ENCODE measurements at places on chromosomes 7 and 10. TPM values are rescaled to one million over a fixed set of nuclear protein-coding genes. Genes with fewer than 3 reads are reported as not detected.

GRCh38 chr10:86662186-86663045 lies 5.9 kb upstream of the LDB3 start:
- peak; percentile 48 for DNase-seq

DNA sequence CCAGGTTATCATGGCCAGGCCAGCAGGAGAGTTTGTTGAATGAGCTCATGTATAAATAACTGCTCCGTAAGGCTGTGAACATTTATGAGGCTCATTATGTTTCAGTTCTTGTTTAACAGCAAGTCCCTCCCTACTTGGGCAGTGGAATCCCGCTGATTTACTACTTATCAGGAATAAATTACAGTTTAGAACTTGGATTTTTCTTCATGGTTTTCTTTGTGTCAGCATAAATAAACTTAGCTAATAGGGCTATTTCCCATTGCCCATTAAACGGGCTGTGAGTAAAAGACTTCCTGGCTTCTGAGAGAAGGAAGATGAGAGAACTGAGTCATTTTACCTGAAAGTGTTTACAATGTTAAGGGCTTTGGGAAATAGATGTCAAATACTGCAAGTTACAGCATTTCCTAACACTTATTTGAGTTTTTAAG lies 701.6 kb upstream of the ANKRD30A start:
- DNase-seq = no peak

DNA sequence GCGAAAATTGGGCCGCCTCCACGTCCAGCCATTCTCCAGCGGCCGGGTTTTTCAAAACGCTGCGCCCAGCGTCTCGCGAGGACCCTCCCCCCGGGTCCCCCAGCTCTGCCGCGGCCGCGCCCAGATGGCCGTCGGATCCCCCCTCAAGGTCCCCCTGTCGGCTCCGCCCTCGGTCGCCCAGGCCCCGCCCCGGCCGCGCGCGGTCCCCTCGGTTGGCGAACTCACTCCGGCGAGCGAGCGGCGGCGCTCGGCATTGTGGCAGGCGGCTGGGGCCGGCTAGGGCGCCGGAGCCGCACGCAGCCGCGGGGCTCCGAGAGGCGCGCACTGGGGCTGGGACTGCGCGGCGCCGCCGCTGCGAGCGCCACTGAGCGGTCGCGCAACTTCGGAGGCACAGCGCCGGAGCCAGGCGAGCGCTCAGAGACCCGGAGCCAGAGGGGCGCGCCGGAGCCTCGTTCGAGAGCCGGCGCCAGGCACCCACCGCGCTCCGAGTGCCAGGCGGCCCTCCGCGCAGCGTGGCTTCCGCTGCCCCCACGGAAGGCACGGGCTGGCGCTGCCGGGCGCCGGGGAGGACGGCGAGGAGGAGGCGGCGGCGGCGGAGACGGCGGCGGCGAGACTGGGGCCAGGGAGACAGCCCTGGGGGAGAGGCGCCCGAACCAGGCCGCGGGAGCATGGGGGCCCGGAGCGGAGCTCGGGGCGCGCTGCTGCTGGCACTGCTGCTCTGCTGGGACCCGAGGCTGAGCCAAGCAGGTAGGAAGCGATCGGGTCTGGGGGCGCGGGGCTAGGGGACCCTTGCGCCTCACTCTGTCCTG lies at the start of gene UNC5B:
Gene UNC5B, plus strand, starts transcription at position 253 of the 809 bp plus-strand sequence. Its CDS starts 416 bp downstream, at position 669.
- peak; percentile 99 for DNase-seq

DNA sequence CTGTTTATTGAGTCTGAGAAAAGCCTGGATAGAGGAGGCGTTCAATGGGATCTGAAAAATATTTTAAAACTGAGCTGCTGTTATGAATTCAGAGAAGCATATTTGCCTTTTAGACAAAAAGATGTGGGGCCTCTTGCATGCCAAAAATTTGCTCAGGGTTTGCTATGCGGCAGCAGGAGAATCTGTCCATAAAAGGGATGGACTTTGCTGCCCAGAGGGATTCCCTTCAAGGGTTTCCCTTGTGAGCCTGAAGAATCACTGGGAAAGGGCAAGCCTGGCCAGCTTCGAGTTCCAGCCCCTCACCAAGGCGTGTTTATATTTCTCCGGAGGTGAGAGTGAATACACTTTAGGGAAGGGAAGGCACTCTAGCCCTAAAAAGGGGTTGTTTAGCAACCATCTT lies 55.5 kb upstream of the CALD1 start:
- DNase-seq = no peak

DNA sequence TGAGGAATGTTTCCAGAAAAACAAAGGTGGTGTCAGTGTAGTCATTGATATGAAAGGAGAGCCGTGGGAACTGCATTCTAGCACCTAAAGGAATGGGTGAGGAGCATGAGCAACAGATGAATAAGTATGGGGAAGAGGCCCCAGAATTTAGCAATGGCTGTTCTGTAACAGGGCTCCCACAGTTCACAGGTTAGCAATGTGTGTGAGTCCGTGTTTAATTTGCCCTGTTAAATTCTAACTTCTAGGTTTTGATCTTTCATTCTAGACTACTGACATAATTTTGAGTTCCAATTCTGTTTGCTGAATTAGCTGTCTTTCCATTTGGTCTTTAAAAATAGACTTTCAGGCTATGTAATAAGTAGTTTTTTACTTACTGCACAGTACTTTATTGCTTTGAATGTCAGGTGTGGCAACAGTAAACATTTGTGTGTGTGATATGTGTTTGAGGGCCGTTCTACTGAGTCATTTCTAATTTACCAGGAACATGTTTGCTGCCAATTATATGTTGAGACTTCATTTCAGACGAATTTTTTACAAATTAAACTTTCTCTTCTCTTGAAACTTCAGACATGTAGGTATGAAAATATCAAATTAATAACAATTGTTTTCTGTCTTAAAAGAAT lies 8.8 kb downstream of the STK17A start:
- DNase-seq = no peak

The SOSTDC1 gene
- total RNA-seq = 7.9 TPM

The CYP26C1 gene
- 0.39 TPM for total RNA-seq

Measured in upper lobe of left lung (tissue), 6 donors.